ENCODE measurements at places on chromosomes 7 and 10.

DNA sequence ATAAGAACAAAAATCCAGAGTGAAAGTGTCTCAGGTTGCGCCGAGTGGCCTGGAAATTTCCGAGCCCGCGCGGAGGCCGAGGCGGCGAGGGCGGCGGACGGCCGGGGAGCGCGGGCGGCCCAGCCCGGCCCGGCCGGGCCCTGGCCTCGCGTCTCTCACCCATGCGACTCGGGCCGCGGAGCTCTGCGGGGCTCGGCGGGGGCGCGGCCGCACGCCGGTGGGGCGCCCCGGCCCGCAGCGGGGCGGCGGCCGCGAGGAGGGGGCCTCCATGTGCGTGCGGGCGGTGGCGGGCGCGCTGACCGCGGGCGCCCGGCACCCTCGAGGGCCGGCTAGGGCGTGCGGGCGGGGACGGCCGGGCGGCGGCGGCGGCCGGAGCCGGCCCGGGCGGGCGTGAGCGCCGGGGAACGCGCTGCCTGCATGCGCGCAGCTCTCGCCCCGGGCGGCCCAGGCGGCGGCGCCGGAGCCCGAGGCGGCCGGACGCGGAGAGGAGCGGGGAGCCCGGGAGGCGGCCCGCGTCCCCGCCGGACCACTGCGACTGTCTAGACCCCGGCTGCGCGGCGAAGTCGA lies 302 bp upstream of the EN2 start:
- no peak for DNase-seq

DNA sequence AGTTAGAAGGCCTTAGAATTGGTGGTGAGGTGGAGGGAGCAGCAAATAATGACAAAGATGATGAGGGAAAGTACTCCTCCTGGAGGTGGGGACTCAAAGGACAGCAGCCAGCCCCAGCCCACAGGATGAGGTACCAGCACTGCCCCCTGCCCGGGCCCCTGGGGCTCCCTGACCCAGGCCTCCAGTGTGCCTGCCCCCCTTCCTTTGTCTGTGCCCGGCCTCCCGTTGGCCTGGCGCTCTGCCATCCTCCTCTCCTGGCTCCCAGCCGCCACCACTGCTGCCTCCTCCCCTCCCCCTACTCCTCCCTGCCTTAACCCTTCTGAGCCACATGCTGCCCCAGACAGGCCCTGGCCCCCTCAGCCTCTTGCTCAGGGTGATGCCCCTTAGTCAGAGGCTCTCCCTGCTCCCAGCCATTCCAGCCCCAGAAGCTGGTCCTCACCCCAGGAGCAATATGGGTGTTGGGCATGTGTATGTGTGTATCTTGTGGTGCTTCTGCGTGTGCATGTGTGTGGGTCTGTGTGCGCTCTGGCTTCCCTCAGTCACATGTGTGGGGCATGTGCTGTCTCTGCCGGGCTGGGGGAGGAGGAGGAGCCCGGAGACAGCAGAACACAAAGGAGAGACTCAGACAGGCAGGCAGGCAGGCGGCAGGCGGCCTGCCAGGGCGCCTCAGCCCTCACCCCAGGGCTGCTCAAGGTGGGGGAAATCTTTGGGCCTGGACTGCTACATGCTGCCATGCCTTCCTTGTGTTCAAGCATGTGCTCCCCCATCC lies 2.6 kb downstream of the LDB1 start:
- peak; percentile 67 for DNase-seq

- no peak for DNase-seq
These were observed 95.8 kb downstream of the SEC61G start for GRCh38 chr7:54663186-54663585.

DNA sequence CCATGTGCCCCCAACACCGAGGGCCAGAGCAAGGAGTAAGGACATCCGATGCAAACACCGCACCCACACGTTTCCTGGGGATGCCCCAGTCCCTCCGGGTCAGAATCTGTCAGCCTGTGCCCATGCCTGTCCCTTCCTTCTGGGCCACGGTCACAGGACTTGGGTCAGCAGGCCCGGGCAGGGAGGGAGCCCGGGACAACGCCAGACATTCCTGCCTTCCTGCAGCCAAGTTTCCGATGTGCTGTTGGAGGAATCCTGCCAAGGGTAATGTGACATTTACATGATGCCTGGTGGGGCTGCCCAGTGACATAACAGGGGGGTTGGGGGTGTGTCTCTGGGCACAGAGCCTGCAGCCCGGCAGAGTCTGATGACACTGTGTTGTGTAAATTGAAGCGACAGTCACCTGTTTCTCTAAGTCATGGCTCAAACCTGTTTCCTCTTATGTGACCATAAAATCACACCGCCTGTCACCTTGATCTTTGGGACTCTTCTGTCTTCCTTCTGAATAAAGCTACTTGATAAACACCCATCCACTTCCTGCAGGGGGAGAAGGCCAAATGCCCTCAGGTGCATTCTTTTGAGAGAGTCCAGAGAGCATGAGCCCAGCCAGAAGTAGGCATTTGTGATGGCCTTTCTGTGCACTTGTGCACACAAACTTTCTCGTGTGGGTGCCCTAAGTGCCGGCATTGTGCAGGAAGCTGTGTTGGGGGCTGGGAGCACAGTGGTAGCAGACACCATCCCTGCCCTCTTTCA lies 175.3 kb upstream of the RHEB start:
- DNase-seq, result no peak

GRCh38 chr10:29860166-29860565 lies 199.2 kb downstream of the JCAD start:
- DNase-seq, result no peak

All from CD4-positive, alpha-beta T cell treated with Interleukin-12 subunit alpha and Interleukin-12 subunit beta, for 1 hour (primary cell).